ENCODE measurements at places on chromosomes 3 and 15.

- no peak for DNase-seq
Measured at GRCh38 chr3:127011270-127011992, 28.5 kb downstream of the PLXNA1 start.

DNA sequence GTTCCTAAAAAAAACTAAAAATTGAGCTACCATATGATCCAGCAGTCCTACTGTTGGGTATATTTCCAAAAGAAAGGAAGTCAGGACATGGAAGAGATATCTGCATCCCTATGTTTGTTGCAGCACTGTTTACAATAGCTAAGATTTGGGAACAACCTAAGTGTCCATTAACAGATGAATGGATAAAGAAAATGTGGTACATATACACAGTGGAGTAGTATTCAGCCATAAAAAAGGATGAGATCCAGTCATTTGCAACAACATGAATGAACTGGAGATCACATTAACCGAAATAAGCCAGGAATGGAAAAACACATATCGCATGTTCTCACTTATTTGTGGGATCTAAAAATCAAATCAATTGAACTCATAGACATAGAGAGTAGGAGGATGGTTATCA, 29.5 kb downstream of the LRRC49 start:
- DNase-seq, result no peak

- DNase-seq, result peak; percentile 25
Measured at GRCh38 chr15:82952158-82953081, at the start of gene HOMER2. Gene HOMER2 (minus strand): TSS chr15:82952720. CDS start chr15:82952535, 185 bp downstream.

DNA sequence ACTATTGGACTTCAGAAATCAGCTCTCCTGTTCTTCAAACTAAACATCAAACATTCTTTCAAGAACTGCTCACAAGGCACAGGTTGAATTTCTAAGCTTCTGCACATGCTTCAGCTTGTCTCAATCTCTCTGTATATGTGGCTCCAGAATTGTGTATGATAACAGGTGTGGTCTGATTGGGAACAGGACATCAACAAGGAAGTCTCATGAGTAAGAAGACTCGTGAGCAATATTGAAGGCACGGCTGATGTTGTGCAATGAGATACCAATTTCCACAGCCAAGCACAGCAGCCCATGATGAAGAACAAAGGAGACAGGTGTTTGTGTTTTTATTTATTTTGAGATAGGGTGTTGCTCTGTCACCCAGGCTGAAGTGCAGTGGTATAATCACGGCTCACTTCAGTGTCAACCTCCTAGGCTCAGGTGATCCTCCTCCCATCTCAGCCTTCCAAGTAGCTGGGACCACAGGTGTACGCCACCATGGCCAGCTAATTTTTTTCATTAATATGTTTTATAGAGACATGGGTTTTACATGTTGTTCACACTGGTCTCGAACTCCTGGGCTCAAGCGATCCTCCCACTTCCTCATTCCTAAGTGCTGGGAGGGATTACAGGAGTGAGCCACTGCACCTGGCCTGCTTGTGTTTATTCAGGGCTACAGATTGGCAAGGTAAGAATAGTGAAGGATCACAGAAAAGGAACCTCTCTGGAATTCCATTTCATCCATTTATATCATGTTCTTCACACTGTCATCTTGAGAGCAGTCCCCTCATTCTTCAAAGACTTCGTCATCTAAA, 32.2 kb upstream of the ABHD17C start:
- no peak for DNase-seq

GRCh38 chr3:124248471-124249028, 256.6 kb upstream of the ROPN1 start:
- DNase-seq, result no peak

GRCh38 chr15:26391567-26392194, 381.2 kb downstream of the GABRB3 start:
- no peak for DNase-seq

- DNase-seq, result no peak
Measured at GRCh38 chr15:77716632-77717332, 84.1 kb upstream of the LINGO1 start.

DNA sequence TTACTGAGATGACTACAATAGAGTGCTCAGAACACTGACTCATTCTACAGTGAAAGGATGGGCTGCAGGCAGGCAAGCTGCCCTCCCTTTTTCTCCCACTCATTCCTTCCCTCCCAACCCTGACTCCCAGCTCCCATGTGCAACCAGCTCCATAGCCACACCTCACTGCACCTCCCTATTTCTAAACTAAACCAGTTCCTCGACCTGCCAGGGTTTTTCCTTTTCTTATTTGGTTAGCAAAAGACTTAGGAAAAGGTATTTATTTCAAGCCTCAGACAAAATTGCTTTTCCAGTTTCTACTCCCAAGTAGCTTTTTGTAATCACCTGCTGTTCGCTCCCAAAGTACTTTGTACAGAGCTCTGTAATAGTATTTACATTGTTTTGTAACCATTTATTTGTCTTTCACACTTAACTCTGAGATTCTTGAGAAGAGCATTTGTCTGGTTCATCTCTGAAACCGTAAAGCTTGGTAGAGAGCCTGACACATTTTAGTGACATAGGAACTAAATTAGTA, 2.2 kb downstream of the AADAC start:
- no peak for DNase-seq

DNA sequence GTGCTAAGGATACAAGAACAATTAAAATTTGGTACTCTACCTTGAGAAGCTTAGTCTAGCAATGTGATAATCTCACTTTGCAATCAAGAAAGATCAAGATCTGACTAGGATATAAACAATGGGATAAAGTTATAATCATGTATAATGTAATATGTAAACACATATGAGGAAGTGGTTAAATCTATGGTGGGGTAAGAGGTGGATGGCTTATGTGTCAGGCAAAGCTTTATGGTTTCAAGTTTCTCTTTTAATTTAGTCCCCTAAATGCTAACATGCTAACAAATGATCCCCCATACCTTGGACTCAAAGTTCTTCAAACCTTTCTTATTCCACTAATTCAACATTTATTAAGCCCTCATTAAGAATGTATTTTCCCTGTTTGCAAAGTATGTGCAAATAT, 2.5 kb downstream of the RSL24D1 start:
- no peak for DNase-seq

GRCh38 chr15:25596644-25597562, 158.1 kb upstream of the UBE3A start:
- DNase-seq, result no peak

GRCh38 chr3:134644731-134645514, 5.9 kb downstream of the KY start:
- DNase-seq, result no peak

GRCh38 chr3:159795042-159795441, 193.6 kb upstream of the IL12A start:
- no peak for DNase-seq

- DNase-seq, result no peak
Measured at GRCh38 chr3:160665231-160665630, 11.7 kb upstream of the ARL14 start.

- peak; percentile 49 for DNase-seq
Measured at GRCh38 chr15:43509660-43510199, 7.7 kb upstream of the MAP1A start.

GRCh38 chr3:193983846-193984818, 151.8 kb upstream of the HES1 start:
- DNase-seq, result no peak

DNA sequence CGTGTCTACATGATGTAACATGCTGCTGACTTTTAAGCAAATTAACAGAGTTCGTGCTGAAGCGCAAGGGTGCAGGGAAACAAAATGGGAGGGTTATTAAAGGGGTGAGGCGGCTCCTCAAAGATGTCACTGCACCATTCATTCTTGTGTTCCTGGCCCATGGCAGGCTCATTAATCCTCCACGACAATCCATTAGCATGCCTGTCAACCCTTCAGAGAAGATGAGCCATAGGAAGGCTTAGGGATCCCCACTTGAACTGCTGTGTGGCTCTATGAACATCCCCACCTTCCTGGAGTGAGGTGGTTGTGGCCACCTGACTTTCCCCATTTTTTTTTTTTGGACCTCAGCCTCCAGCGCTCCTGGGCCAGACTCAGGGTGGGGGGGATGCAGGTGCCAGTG, 45.8 kb downstream of the IGF1R start:
- no peak for DNase-seq

Data from hematopoietic multipotent progenitor cell treated with erythropoietin and hydrocortisone succinate and interleukin-3 and kit ligand, for 8 days (in vitro differentiated cells).